Stimulated activated CD8-positive, alpha-beta memory T cell treated with anti-CD3 and anti-CD28 coated beads, Interleukin-4, amount 100 ng/mL, for 4 hours (primary cell): ENCODE measurements at places on chromosomes 16 and 17.

GRCh38 chr16:49706620-49707355 is 149.1 kb downstream of the ZNF423 start:
- DNase-seq, result no peak

- no peak for DNase-seq
These were observed 3.3 kb upstream of the FBXL20 start for GRCh38 chr17:39404542-39405378.

- no peak for DNase-seq
These were observed 18.1 kb upstream of the C16orf87 start for GRCh38 chr16:46848768-46849764.

GRCh38 chr16:57618296-57619132 is 9.9 kb upstream of the ADGRG1 start:
- DNase-seq, result no peak

DNA sequence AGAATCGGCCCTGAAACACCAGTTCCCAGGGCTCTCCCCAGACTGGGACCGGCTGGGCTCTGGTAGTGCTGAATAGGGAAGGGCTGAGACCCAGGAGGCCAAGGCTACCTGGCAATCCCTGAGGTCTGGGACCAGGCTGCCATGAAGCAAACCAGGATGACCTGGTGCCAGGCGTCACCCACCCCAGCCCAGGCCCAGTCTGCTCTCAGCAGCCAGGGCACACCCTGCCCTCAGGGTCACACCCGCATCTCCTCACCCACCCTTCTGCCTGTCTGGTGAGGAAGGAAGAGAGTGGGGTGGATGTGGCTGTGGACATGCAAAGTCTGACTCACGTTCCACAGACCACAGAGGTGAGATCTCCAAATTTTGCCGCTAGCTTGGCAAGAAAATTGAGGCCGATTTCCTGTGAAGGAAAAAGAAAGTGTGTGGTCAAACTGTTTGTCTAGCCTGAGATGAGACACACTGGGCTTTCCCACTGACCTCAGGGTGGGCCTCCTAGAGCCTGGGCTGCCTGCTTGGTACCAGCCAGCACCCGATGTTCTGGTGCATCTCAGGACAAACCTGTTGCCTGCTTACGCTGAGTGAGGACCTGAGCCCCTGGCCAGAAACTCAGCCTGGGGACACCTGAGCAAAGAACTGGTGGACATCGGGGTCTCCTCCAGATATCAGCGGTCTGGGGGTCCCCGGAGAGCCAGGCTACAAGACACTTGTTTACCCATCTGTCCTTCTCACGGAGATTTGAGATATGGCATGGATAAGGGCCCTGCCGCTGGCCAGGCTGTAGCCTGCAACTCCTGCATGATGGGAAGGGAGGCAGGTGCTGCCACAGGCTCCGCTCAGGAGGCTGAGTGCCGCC is 6.3 kb upstream of the RAB37 start:
- DNase-seq, result no peak

- DNase-seq, result no peak
These were observed 20.4 kb upstream of the PHB1 start for GRCh38 chr17:49434821-49435670.
